ENCODE measurements at places on chromosomes 3 and 15.

GRCh38 chr3:129608087-129608935 lies 1.8 kb upstream of the PLXND1 start:
- DNase-seq, result no peak

- DNase-seq, result no peak
Measured at GRCh38 chr3:184092199-184092598, 4.7 kb upstream of the HTR3E start.

GRCh38 chr15:96560246-96560895 lies 229.9 kb downstream of the NR2F2 start:
- no peak for DNase-seq

- no peak for DNase-seq
Measured at GRCh38 chr15:83066034-83066733, 868 bp downstream of the BTBD1 start.

DNA sequence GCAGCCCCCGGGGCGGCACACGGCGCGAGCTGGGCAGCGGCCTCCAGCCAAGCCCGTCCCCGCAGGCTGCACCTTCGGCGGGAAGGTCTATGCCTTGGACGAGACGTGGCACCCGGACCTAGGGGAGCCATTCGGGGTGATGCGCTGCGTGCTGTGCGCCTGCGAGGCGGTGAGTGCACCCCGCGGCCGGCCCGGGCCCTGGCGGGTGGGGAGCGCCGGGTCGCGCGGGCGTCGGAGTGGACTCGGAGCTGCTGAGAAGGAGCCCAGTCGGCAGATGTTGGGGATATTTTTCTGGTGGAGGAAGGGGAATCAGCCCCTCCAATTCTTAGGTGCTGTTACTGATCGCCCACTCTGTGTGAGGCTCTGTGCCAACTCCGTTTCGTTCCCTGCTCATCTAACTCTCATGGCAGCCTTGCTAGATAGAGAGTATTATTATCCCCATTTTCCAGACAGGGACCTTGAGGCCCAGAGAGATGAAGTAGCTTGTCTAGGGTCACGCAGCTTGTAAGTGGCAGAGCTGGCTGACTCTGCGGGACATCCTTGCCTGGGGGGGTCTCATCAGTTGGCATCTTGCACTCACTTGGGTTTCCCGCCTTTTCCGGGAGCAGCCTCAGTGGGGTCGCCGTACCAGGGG lies 890 bp downstream of the CHRD start:
- DNase-seq, result peak; percentile 65

GRCh38 chr15:68354923-68355322 lies 77.0 kb downstream of the ITGA11 start:
- DNase-seq, result no peak

DNA sequence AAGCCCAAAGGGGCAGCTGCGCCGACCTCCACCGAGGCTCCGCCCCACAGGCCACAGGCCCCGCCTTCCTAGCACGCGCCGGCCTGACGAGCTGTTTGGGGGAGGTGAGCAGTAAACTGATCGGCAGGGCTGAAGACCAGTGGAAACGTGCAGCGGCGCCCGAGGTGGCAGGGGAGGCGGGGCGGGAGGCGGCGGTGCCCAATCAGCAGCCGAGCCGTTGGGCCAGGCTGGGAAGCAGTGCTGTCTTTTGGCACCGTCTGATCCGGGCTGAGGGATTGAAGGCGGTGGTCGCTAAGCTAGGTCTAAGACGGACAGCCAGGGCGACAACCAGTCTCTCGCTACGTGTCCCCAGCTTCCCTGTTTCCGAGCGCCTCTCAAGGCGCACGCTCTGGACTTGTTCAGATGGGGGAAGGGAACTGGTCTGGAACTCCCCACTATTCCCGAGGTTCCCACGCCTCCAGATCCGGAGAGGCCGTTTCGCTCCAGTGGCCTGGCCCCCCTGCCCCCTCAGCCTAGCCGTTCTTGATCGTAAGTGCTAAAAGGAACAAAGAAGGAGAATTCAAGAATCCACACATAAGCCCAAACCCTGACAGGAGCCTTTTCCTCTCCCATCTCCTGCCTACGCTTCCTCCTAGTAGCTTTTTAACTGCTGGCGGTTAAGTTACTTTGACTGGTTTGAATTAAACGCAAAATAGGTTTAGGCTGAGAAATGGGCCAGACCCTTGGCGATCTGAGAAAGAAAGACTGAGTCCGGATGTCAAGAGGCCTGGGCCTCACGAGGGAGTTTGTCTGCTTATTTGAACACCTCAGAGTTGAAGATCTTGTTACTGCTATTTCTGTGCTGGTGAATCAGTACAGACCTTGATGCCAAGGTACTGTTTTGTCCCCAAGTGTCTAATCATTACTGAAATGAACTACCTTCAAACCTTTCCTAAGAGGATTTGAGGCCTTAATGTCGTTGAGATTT lies at the start of gene FMN1:
TSS of gene FMN1 (minus strand) at position 11 of the 967 bp plus-strand sequence. CDS start 39,800 bp downstream, outside the sequence.
- DNase-seq, result peak; percentile 72

GRCh38 chr3:127694467-127695215 lies 21.9 kb downstream of the ABTB1 start:
- DNase-seq, result no peak

DNA sequence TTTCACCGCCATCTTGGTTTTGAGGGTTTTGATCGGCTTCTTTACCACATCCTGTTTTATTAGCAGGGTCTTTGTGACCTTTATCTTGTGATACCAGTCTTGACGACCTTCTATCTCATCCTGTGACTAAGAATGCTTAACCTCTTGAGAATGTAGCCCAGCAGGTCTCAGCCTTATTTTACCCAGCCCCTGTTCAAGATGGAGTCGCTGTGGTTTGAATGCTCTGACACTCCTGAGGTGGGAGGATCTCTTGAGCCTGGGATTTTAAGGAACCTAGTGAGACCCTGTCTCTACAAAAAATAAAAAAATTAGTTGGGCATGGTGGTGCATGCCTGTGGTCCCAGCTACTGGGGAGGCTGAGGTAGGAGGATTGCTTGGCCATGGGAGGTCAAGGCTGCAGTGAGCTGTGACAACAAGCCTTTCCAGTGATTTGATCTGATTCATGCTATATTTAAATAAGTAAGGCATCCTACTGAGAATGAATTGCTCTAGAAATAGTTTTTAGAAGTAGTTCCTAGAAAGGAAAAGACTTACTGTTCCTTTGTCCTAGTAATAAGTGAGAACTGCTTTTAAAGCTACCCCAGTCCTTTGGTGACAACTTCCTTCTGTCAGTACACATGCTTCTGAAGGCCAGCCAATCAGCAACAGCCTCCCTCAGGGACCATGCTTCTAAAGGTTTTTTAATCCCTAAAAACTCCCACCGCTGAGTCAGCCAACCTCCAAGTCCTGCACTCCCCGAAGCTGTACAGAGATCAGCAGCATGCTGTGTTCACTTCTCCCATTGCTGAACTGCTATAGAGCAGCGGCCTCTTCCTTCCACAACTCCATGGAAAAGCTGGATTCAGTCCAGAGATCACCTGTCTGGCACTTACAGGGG lies 9.1 kb upstream of the CEMIP start:
- no peak for DNase-seq

- DNase-seq, result no peak
Measured at GRCh38 chr3:140388202-140388922, 289.5 kb upstream of the TRIM42 start.

DNA sequence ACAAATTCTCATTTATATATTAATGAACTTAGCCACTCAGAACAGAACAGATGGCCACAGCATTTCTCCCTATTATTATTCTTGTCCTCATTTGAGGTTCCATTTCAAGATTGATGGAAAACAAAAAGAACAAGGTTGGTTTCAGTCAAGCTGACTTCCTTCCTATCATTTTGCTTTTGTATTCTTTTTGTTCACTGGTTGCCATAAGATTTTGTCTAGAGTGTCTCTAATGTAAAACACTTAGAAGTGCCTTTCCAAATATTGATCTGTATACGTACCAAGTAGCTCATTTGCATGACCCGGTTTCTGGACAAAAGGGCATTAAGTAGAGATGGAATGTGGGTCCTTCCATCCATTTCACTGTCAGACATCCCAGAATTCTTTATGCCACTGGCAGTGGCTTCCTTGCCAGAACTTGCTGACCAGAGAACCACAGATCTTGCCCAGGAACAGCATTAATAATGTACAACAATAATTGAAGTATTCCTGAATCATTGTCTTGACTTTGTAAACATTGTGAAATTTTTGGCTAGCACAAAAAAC lies 63.8 kb downstream of the PEX5L start:
- DNase-seq, result no peak

DNA sequence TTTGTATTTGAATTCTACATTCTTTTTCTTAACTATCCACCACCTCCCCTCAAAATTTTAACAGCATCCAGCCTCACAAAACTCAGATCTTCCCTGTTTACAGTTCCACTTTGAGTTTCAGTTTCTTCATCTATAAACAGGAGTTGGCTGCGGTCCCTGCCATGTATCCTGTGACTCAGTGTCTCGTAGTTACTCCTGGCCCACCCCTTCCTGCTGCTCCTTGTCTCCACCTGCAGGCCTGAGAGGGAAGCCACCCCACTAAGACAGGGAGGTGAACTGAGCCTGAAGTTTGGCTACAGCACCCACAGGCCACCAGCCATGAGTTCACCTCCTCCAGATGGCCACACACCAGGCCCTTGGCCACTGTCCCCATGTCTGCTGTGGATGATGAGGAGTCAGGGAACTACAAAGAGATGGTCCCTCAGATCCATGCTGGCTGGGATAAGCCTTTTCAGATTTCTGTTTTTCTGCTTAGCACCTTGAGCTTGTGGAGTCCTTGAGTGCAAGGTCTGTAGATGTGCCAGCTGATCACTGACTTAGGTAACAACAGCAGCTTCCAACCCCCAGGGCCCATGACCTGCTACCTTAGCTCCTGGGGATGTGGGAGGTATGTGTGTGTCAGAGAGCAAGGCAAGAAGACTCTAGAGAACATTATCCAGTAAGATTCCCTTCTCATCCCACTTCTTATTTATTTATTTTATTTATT lies 37.5 kb downstream of the CD86 start:
- DNase-seq, result no peak

DNA sequence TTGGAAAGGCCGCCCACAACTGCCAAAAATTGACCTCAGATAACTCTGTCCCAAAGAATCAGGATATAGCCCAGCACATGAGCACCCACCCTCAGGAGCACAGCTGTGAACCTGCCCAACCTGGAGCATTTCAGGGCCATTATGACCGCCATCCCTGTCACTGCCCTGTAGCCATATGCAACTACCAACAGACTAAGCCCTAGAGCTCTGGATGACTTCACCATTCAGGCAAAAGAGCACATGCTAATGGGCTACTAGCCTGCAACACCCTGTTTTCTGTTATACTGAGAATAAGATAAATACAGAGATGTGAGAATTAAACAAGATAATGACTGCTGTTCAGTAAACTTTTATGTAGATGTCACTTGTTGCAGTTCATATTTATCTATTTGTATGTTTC lies 45.0 kb downstream of the TXNRD3 start:
- DNase-seq, result no peak

DNA sequence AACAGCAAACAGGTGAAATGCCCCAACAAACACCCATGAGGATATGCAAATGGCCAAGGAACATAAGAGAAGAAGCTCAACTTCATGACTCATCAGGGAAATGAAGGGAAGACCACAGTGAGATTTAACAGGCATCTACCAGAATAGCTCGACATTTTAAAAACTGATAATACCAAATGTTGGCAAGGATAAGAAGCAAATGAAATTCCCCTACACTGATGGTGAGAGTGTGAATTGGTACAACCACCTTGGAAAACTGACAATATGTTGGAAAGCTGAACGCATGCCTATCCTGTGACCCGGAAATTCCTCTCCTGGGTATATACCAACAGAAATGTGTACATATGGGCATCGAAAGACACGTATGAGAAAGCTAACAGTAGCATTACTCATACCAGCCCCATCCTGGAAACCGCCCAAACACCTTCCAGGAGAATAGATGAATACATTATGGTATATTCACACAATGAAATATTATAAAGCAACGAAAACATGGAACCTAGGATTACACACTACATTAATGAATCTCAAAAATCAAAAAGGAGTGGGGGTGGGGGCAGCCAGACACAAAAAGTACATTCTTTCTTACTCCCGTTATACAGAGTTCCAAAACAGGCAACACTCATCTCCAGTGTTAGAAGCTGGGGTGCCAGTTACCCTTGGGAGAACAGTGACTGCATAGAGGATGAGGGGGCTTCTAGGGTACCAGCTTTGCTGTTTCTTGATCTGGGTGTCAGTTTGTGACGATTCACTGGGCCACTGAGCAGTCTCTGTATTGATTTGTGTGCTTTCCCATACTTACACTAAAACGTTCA lies 16.9 kb downstream of the RFTN1 start:
- no peak for DNase-seq

GRCh38 chr3:73319179-73319769 lies 257.8 kb downstream of the EBLN2 start:
- DNase-seq, result no peak

- no peak for DNase-seq
Measured at GRCh38 chr3:131925571-131925970, 109.2 kb downstream of the CPNE4 start.

DNA sequence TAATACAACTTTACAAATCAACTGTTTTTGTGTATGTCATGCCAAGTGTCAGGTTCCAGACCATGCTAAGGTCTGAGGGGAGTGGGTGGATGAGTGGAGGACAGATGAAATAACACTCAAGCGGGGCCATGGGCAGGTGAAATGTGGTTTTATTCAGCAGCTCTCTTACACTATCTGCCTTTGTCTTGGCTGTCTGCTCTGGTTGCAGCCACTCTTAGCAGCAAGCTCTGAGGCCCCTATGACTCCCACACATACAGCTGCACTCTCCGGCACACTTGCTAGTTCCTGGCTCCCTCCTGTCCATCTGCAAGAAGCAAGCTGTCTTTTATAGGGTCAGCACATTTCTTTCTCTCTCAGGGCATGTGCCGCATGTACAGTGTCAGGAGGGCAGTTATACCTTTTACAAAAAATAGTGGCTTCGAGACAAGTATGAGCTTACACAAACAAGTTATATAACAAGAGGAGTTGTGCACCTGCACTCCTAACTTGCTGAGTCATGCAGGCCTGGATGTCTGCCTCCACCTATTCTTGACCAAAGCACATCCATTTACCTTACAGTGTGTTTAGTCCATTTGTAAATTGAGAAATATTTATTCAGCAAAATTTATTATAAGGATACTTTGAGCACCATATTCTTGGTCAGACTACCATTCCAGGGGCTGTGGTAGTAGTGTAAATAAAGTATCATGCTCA lies 683.7 kb upstream of the CBLB start:
- DNase-seq, result no peak

DNA sequence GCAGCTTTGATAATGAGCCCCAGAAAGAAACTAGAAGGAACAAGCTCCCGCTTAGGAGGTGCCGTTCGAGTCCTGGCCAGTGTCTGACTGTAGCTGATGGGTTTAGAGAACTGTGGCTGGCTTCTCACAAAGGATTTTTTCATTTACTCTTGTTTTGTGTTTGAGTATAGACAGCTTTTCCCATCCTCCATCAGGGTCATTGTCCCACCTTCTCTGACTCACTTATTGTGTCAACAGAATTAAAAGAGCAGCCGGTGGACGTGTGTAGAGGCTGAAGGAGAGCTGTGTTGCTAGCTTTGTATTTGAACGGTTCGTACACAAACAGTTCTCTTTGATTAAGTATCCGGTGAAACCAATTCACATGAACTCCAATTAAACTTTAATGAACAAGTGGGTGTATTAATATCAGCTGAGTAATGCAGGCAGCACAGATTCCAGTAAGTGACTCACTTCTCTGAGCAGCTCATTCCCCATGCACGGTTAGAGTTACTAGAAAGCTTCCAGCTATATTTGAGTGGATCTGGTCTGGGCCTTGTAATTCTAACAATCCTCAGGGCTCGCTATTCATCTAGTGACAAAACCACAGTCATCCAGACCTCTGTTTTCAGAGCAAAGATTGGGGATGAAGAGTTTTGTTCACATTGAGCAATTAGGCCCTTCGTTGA lies 141.0 kb downstream of the LPP start:
- DNase-seq, result no peak
